ENCODE measurements at places on chromosomes 4 and X.

DNA sequence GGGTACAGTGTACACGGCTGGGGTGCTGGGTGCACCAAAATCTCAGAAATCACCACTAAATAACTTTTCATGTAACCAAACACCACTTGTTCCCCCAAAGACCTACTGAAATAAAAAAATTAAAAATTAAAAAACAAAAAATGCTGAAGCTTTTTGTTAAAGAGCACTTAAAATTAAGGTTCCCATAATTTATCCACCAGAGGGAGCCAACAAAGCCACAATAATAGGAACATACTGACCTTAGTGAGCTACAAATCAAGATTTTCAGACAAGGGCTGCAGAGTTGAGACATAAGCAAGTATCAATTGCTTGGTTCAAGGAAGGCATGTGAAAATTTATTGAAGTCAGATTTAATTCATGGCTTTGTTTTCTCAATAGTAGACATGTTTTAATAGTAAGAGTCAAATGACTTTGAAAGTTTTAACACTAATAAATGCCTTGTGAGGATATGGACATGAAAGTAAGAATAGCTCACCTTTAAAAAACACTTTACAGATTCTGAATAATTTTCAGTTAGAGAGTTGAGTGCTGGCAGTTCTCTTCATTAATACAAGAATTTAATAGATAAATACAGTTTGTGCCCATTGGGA, 43.0 kb upstream of the SCOC start:
- no peak for DNase-seq

DNA sequence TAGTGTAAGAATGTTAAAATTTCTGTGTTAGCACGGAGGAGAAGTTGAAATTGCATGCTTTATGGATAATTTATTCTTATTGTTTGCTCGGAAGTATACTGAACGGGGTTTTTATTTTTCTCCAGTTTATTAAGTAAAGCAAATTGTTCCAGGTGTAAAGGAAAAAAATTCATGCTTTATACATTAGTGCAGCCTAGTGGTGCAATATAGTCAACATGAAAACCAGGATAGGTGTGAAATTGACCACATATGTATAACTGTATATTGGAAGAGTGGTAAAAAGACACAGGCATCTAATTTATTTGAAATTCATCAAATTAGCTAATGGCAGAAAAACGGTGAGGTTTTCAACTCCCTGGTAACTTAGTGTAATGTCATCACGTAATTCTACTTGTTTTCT, 959 bp downstream of the BRS3 start:
- DNase-seq: no peak

DNA sequence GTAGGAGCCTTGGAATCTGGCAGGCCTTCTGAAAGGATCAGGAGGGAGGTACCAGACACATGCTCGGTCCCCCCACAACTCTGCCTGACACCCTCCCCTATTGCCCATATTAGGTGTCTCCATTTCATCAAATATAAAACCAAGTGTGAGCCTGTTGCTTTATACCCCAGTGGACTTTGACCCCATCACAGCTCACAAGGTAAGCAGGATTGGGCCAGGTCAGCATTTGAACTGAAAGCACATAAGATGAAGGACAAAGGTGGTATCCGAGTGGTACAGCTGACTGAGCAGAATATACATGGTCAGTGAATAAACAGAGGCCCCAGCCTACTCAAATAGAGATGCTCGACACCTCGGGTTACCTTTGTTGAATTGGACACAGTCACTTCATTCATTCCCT, 20.0 kb downstream of the SLC25A43 start:
- no peak for DNase-seq

GRCh38 chr4:95599777-95600400, 51.1 kb upstream of the UNC5C start:
- no peak for DNase-seq

- no peak for DNase-seq
These were observed 32.4 kb downstream of the CLDN22 start for GRCh38 chr4:183287677-183288076.

DNA sequence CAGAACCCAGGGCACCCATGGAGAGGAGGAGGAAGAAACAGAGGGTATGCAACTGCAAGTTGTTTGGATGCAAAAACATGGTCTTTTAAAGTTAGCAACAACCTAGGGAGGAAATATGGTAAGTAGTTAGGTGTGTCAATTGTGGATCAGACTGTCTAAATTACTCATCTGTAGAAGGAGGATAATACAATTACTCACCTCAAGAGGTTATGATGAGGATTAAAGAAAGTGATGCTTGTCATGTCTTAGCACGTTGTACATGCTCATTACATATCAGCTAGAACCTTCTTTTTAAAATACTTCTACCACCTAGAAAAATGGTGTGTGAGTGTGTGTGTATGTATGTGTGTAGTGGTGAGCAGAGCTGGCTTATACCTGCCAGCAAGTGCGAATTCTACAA, 2.3 kb upstream of the C1QTNF7 start:
- no peak for DNase-seq

DNA sequence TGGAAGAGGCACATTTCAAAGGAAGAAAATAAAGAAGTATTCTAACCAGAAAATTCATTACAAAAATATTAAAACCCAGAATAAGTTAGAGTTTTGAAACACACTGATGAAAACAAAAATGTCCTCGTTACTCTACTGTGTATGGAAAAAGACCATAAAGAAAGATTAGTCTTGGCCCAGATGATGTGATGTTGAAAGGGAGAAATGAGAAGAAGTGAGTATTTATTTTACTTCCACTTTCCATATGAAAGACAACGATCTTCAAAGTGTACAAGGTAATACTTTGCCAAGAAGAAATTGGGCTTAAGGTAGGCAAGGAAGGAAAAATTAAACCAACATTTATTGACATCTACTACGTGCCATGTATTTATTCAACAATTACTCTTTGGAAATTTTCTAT, 48.6 kb upstream of the EMCN start:
- no peak for DNase-seq

- DNase-seq: peak; percentile 36
These were observed 2.7 kb upstream of the BMX start for GRCh38 chrX:15497865-15498264.

- DNase-seq: no peak
These were observed 26.8 kb upstream of the SPARCL1 start for GRCh38 chr4:87555773-87556619.

DNA sequence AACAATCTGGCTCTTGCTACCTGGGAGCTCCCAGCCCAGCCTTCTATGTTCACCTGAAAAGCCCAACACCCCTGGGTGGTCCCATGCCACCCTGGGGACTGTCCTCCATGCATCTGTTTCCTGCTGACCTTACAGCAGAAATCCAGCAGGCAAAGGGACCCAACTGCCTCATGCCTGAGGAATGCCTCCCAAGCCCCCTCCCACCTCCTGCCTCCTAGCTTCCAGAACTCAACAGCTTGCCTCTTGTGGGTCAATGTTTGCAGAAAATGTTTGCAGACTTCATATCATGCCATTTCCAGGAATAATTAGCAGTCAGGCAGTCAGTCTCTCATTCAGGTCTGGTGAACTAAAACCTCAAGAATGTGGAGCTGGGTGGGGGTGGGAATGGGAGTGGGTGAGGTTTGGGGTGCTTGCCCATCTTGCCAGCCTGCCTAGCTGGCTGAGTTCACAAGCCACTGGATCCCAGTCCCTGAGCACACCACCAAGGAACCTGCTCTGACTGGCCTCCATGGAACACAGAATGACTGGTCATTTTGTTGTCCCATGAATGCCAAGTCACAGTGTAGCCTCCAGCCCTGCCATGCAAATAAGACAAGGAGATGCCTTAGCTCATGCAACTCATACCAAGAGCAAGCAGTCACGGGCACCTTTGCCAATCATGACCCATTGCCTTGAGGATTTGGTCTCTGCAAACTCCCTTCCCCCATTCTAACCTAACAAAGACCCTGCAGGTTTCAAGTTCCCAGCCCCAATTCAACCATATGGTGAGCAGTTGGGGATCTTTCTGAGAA, 12.1 kb upstream of the PLAC1 start:
- DNase-seq: no peak

GRCh38 chrX:110310896-110311295, 7.0 kb downstream of the AMMECR1 start:
- peak; percentile 5 for DNase-seq

GRCh38 chr4:179709961-179710624, 2267.9 kb upstream of the AGA start:
- DNase-seq: no peak

DNA sequence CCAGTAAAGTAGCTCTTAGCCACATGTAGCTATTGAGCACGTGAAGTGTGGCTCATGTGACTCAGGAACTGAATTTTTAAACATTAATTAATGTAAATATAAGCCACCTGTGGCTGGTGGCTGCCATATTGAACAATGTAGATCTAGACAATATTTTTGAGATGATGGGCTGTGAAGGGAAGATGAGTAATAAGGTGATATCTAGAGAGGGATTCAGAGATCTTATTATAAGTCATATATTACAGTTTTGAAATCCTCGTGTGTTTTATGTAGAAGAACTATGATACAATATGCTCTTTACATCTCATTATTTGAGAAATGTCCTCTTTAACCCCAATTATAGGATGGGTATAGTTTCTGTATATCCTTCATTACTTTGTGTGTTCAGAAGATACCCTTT, 5.6 kb downstream of the GAR1 start:
- DNase-seq: no peak

Measured in stimulated activated CD4-positive, alpha-beta T cell treated with anti-CD3 and anti-CD28 coated beads, Interleukin-2, amount 100 ng/mL, for 48 hours (primary cell).